ENCODE measurements at places on chromosomes 16 and 17.

- no peak for DNase-seq
These were observed 6.1 kb upstream of the EVPLL start for GRCh38 chr17:18371455-18371854.

- DNase-seq, result peak; percentile 85
These were observed 9.5 kb upstream of the ARL4D start for GRCh38 chr17:43389046-43389947.

- no peak for DNase-seq
These were observed 2.0 kb upstream of the CANT1 start for GRCh38 chr17:79011451-79012147.

- DNase-seq, result no peak
These were observed 186.0 kb downstream of the COPRS start for GRCh38 chr17:31673076-31673475.

- no peak for DNase-seq
These were observed 48.1 kb downstream of the YWHAE start for GRCh38 chr17:1351971-1352370.

DNA sequence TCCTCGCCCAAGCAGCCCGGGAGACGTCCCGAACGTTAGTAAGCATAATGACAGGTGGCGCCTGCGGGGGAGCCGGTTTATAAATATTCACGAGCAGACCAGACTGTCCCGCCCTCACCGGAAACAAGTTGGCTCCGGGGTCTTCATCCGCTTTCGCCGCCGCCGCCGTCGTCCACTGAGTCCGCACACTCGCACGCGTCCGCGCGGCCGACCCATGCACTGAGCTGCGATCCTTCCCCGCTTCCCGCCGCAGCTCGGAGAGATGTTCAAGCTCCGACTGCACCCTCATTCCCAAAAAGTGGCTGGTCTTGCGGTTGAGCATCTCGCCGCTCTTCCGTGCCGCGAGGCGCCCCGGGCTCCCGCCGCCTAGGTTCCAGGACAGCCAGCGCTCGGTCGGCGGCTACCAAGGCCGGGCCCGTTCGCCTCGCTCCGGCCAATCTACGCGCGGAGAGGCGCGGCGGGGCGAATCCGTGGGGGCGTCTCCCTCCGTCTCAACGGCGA is 385 bp downstream of the CFAP119 start:
- DNase-seq, result peak; percentile 39

GRCh38 chr17:1755252-1755826 is 6.5 kb upstream of the SERPINF1 start:
- no peak for DNase-seq

Data from hematopoietic multipotent progenitor cell treated with erythropoietin and hydrocortisone succinate and interleukin-3 and kit ligand, for 15 days (in vitro differentiated cells).